WERI-Rb-1 (cell line): ENCODE measurements at places on chromosomes 7 and 10.

- DNase-seq: no peak
Measured at GRCh38 chr10:32160864-32161263, 104.6 kb upstream of the KIF5B start.

GRCh38 chr7:150738092-150738491, 874 bp downstream of the GIMAP5 start:
- DNase-seq: no peak

- peak; percentile 66 for DNase-seq
Measured at GRCh38 chr7:82740246-82740848, 296.8 kb upstream of the CACNA2D1 start.

DNA sequence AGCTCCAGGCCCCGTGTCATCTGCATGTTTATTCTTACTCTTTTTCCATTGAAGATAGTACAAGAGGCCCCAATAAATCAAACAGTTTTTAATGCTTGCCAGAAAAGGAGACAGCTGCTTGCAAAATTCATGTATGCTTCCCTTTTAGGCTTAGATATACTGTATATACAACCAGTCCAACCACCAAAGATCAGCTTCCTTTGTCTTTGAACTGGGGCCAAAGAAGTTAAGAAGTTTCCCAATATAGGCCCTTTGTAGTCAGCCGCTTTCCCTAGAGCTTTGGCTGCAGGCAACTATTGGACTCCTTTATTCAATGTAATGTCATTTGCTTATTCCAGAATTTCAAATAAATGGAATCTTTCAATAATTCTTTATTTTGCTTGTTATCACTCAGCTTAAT, 1395.0 kb downstream of the GATA3 start:
- no peak for DNase-seq

DNA sequence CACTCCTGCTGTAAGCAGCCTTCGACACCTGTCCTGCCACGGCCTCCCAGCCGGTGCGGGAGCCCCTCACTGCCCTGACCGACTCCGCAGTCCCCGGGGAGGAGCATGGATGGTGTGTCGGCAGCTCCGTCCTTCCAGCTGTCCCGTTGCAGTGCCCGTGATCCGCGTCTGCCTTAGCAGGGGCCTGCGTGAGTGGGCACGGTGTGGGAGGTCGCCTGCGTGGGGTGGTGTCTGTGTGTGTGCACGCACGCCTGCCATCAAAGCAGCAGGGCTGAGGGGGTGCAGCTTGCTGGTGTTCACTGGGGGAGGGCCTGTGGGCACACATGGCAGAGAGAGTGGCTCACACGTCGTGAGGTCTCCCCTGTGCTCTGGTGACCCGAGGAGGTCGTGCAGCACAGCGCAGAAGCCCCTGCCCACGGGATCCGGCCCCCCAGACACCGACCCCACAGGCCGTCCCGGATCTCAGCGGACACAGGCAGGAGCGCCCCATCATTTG, 10.3 kb downstream of the MAFK start:
- no peak for DNase-seq
